ENCODE measurements at places on chromosomes 5 and 9. TPM values are rescaled to one million over a fixed set of nuclear protein-coding genes. Genes with fewer than 3 reads are reported as not detected.

DNA sequence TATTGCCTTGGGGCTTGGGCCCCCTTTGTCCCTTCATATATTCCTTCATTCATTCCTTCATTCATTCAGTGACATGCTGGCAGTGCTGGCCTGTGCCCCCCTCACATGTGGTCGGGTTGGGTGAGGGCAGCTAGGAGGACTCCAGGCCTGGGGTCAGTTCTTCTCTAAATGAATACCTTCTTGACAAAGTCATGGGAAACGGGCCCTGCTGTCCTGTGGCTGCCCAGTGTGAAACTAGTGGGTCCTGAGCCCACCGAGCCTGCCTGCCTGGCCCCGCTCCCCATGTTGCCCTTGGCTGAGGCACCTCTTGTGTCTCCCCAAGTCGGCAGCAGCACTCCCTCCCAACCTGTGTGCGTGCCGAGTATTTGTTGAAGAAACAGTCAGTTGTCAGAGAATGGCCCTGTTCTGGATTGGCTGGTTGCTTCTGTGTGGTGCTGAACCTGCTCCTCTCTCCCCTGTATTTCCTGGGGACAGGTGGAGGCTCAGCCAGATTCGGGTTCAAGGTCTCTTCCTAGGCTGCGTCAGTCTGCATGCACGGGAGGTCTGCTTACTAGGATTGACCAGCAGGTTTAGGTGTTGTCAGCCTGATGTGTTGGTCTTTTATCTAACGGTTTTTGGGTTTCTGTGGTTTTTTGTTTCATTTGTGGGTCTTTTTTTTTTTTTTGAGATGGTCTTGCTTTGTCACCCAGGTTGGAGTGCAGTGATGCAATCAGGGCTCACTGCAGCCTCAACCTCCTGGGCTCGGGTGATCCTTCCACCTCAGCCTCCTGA lies 3.0 kb upstream of the CEL start:
- H3K4me1 ChIP-seq: no peaks in the 10 kb centered on the region
- peaks cover 15% of the 10 kb centered on the region for H3K36me3 ChIP-seq
- no peaks in the 10 kb centered on the region for H3K27me3 ChIP-seq
- no peak overlapping the region for H3K4me3 ChIP-seq

GRCh38 chr9:73780916-73781315 lies 629.3 kb downstream of the ANXA1 start:
- no peak overlapping the region for H3K27ac ChIP-seq
- H3K4me3 ChIP-seq: no peak overlapping the region
- H3K4me1 ChIP-seq: no peaks in the 10 kb centered on the region
- peak; percentile 69 for DNase-seq
- H3K36me3 ChIP-seq: no peaks in the 10 kb centered on the region

GRCh38 chr5:112641515-112642110 lies 96.1 kb upstream of the APC start:
- H3K27me3 ChIP-seq: no peaks in the 10 kb centered on the region
- no peaks in the 10 kb centered on the region for H3K4me1 ChIP-seq
- no peak overlapping the region for H3K4me3 ChIP-seq
- no peak overlapping the region for H3K27ac ChIP-seq
- no peaks in the 10 kb centered on the region for H3K36me3 ChIP-seq

GRCh38 chr5:125038477-125038876 lies 292.0 kb upstream of the ZNF608 start:
- H3K27ac ChIP-seq: no peak overlapping the region
- H3K4me3 ChIP-seq: no peak overlapping the region
- H3K4me1 ChIP-seq: peaks cover 1% of the 10 kb centered on the region
- no peaks in the 10 kb centered on the region for H3K27me3 ChIP-seq

BTNL9 gene
- total RNA-seq: not detected

DNA sequence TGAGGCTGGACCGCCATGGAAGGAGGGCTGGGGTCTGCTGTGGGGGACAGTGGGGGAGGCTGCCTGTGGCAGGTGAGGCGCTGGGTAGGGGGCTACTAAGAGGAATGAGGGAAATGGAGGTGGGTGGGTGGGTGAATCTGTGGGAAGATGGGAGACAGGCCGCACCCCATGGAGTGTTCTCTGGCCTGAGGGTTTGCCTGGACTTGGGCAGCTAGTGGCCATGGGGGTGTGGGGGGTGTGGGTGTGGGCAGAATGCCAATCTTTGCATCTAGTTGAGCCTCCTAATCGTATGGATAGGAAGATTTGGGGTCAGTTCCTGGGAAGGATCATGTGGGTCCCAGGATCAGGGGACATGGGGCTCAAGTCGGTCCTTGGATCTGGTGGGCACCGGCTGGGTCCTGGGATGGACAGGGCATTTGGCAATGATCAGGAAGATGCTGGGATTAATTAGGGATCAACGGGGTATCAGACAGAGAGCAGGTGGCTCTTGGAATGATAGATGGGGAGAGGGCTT lies 518 bp downstream of the ZDHHC12 start:
- peaks cover 4% of the 10 kb centered on the region for H3K4me1 ChIP-seq
- peak overlapping the region; percentile 56 for H3K4me3 ChIP-seq
- H3K27me3 ChIP-seq: no peaks in the 10 kb centered on the region
- peaks cover 1% of the 10 kb centered on the region for H3K36me3 ChIP-seq

GRCh38 chr5:169161022-169161680 lies 139.8 kb downstream of the SLIT3 start:
- no peak overlapping the region for H3K27ac ChIP-seq
- H3K36me3 ChIP-seq: no peaks in the 10 kb centered on the region
- H3K4me1 ChIP-seq: peaks cover 6% of the 10 kb centered on the region
- H3K27me3 ChIP-seq: no peaks in the 10 kb centered on the region
- peak; percentile 93 for DNase-seq

DNA sequence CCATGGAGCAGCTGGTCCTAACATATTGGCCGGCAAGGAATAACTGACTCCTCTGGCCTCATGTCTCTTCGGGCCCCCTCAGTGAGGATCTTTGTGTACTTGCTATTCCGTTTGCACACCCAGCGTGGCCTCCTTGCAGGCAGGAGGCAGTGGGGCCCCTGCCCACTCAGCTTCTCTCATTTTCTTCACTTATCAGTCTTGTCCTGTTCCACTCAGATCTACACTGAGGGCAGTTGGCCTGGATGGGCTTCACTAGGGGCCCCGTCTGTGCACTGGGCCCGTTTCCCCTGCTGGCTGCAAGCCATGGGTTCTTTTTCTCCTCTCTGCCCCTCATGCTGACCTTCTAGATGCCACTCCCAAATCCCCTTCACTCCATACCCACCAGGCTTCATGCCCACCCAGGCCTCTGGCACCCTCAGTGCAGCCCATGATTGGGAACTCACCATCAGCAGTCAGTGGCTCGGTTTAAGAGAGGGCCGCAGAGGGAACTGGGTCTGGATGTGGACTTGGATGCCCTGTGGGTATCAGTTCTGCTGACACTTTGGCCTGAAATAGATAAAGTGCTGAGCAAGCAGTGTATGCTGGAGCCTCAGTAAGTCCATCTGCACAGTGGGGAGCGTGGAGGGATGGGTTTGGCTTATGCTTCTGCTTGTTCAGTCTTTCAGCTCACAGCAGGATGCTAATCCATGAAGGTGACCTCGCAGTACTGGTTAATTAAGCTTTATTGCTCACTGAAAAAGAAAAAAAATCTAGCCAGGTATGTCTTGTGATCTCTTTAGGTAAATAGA lies 57.9 kb downstream of the ERBIN start:
- no peaks in the 10 kb centered on the region for H3K27me3 ChIP-seq
- no peak overlapping the region for H3K27ac ChIP-seq
- peaks cover 5% of the 10 kb centered on the region for H3K4me1 ChIP-seq
- DNase-seq: no peak
- H3K4me3 ChIP-seq: no peak overlapping the region

IL13 gene
- not detected for total RNA-seq

LRRC19 gene
- not detected for total RNA-seq

DNA sequence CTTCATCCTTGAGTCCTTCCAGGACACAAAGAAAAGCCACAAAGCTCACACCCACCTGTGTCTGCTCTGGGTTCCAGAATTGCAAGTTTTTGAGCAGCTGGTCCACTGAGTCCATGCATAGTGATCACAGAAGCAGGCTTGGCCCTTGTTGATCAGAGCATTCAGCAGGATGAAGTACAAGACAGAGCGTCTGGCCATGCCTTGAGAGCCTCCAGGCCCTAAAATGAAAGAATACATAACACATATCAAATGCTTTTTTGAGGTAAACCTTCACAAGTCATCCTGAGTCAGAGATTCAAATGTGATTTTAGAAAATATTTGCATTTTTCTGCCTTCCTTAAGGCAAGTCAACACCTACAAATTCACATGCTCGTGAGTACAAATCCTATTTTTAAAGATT lies 10.3 kb downstream of the C6 start:
- H3K4me1 ChIP-seq: no peaks in the 10 kb centered on the region
- no peaks in the 10 kb centered on the region for H3K36me3 ChIP-seq
- H3K27me3 ChIP-seq: no peaks in the 10 kb centered on the region
- H3K4me3 ChIP-seq: no peak overlapping the region
- no peak for DNase-seq

DNA sequence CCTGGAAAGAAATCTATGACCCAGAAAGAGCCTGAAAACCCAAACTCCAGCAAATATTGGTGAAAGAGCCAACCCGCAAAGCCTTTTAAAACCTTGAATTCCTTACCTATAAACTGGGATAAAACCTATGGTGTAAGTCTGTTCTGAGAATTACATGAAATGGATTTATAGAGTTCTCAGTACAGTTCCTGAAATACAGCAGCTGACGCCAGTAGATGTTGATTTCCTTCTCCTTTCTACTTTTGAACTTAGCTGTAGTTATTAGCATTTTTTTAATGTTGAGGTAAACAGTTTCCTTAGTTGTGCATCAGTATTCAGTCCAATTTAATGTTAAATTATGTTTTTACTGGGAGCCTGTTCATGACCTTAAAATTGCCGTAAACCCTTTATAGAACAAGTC lies 3.7 kb downstream of the SPIN1 start:
- H3K36me3 ChIP-seq: no peaks in the 10 kb centered on the region
- no peak overlapping the region for H3K4me3 ChIP-seq
- H3K27ac ChIP-seq: no peak overlapping the region
- H3K27me3 ChIP-seq: no peaks in the 10 kb centered on the region

QRFP gene
- not detected for total RNA-seq

DNA sequence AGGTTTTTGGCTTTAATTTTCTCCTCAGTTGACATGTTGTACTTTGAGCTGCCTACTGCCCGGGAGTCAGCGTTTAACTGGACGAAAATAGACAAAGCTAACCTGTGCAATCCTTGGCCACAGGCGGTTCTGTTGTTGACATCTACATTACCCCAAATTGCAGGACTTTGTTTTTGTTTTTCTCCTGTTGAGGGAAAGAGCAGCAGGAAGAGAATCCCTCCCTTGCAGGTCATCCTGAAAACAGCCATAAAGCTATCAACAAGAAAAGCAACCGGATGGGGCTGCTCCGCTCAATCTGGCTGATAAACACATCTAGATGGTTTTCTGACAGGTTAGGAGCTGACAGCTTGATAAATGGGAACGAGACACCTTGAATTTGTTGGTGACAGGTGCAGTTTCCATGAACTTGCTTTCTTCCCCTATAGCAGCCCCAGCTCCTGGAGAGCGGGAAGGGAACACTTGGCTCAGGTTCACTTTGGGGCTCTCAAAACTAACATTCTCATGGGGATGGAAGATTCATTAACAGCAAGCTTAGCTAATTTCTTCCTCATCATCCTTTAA lies 331.5 kb downstream of the SLIT3 start:
- DNase-seq: no peak
- H3K27me3 ChIP-seq: no peaks in the 10 kb centered on the region
- no peak overlapping the region for H3K27ac ChIP-seq
- no peaks in the 10 kb centered on the region for H3K36me3 ChIP-seq

CCNJL gene
- total RNA-seq: not detected

DNA sequence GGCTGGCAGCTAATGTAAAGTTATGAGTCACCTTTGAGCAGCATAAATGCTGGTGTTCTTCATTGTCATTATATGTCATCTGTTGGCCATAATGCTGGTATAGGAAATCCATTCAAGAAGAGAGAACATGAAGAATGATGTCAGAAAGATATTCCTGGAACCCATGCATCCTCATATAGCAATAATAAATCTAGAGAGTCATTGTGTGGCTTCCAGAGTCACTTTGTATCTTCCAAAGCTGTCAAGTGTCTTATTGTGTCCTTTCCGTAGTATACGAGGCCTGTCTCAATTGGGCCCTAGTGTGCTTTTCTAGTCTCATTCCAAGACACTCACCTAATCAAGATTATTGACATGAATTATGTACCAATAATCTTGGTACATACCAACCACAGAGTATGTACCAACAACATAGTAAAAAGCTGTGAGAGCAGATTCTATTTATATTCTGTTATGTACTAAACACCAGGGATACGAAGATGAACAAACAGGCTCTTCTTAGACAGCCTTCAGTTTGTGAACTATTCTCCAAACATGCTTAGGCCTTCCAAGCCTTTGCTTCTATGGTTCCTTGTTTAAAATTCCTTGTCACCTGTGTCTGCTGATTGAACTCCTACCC lies 110.1 kb downstream of the ERCC6L2 start:
- H3K4me3 ChIP-seq: no peak overlapping the region
- no peaks in the 10 kb centered on the region for H3K36me3 ChIP-seq
- H3K27ac ChIP-seq: no peak overlapping the region
- H3K4me1 ChIP-seq: no peaks in the 10 kb centered on the region

DNA sequence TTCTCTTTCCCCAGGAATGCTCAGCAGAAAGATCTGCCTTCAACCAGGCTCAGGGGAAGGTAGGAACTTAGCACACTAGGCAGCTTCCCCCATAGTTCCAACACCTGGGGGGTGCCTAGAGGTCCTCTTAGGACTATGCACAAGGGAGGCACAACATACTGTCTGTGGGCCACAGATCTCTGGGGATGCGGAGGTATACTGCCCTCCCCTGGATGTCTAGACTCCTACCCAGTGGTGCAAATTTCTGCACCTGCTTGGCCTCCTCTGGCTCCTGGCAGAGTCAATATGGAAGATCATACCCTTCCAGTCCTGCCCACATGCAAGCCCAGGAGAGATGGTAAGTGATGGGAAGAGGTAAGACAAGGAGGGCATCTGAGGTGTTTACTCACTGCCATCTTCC lies 247.5 kb upstream of the DAPK1 start:
- no peak for DNase-seq
- H3K36me3 ChIP-seq: no peaks in the 10 kb centered on the region
- H3K4me3 ChIP-seq: no peak overlapping the region
- H3K4me1 ChIP-seq: peaks cover 3% of the 10 kb centered on the region

GRCh38 chr5:125484272-125484741 lies 737.9 kb upstream of the ZNF608 start:
- peak overlapping the region; percentile 83 for H3K27ac ChIP-seq
- peaks cover 18% of the 10 kb centered on the region for H3K4me1 ChIP-seq
- H3K4me3 ChIP-seq: no peak overlapping the region
- DNase-seq: peak; percentile 95
- H3K36me3 ChIP-seq: no peaks in the 10 kb centered on the region

- no peaks in the 10 kb centered on the region for H3K27me3 ChIP-seq
- H3K4me3 ChIP-seq: no peak overlapping the region
- no peak for DNase-seq
- peaks cover 12% of the 10 kb centered on the region for H3K4me1 ChIP-seq
- H3K27ac ChIP-seq: no peak overlapping the region
- no peaks in the 10 kb centered on the region for H3K36me3 ChIP-seq
Measured at GRCh38 chr5:38546691-38547146, 9.7 kb downstream of the LIFR start.

CER1 gene
- total RNA-seq: not detected

PTBP3 gene
- total RNA-seq: 16.7 TPM

DNA sequence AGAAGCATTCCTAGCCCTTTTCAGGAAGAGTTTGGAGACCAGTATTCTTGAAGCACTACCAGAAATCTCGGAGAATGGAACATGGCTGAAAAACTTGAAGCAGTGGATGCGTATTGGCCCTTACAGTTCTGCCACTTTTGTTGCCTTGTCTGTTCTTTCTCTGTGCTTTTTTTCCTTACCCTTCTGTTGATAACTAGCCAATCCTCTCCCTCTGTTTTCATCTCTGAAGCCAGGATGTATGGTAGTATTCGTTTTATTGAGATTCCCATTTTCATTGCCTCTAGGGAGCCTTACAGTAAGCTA lies 564 bp upstream of the CCNH start:
- H3K36me3 ChIP-seq: peaks cover 4% of the 10 kb centered on the region
- peaks cover 6% of the 10 kb centered on the region for H3K4me1 ChIP-seq
- peak overlapping the region; percentile 13 for H3K4me3 ChIP-seq
- no peaks in the 10 kb centered on the region for H3K27me3 ChIP-seq
- H3K27ac ChIP-seq: peak overlapping the region; percentile 100
